DMS79 (cell line): ENCODE measurements at places on chromosomes 16 and 17.

GRCh38 chr16:74713876-74714275 is 13.2 kb upstream of the MLKL start:
- no peak for DNase-seq

- no peak for DNase-seq
Observed at GRCh38 chr16:85369741-85370528, 243.2 kb upstream of the GSE1 start.

DNA sequence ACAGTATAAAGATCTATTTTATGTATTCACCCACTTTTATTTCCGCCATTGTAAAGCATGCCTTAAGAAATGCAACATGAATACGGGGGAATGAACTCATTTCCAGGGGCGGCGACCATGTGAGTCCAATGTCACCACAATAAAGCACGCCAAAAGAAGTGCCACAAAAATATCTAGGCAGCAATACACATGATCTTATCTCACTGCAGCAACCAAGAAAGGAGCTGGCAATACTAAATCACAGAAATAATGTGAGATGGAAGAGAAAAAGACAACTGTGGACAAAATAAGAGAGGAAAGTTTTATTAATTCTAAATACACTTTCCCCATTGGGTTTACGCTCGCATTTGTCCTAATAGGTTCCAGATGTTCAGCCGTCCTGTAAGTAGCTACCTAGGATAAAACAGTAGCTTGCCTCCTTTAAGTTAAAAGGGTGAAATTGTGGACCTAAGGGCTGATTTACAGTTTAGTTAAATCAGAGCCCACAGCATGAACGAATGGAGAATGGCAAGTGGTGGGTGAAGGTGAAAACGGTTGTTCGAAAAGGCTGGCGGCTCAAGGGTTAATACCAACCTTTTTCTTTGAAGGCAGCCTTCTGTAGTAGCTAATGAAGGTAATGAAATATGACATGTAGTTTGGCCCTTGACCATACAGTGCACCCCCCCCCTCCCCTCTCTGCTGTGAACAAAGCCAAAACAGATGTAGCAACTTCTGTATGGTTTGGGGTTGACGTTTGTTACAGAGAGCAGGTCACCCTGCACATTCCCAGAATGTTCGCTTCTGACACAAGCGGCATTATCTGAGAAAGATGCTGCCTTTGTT is 504.2 kb upstream of the PSMD7 start:
- DNase-seq: no peak

DNA sequence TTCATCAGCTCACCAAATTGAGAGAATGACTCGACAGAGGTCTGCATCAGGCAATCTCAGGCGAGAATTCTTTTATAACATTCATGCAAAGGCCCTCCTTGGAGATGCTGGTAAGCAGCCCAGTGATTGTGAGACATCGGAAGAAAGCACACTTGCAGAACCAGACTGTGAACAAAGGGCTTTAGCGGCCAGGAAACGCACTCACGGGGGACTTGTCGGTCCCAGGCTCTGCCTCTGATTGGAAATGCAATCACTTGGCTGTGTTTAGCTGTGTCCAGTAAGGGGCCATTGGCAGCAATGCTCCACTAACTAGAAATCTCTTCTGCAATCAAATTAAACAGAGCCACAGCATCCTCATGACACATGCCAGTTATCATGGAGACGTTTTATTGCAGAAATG is 226.7 kb upstream of the CDH13 start:
- no peak for DNase-seq

- no peak for DNase-seq
Observed at GRCh38 chr17:13346996-13347762, 254.6 kb downstream of the HS3ST3A1 start.

DNA sequence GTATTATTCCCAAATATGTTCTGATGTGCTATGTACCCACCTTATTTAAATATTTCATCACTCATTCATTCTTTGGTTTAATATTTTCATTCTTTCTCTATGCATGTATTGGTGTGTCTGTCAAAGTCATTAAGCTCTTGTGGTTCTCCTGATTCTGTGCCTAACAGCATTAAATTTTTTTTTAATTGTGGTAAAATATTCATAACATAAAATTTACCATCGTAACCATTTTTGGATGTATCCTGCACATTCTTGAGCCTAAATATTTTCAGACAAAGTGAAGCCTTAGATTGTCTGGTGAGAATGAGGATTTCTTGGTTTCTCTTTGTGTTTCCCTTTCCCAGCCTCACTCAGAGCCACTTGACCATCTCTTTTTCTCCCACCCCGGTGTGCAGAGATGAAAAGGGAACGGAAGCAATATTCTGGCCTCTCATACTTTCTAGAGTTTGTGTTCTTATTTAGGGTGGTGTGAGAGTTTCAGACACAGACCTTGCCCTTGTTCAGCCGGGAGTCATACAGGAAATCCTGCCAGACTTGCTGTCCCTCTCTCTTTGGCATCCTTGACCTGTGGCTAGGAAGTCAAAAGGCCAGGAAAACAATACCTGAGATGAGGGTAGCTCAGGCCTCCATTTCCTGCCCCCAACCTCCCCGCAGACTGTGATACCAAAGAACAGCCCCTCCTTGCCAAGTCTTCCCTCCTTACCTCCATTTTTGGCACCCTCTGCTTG is 4.9 kb downstream of the CCL5 start:
- no peak for DNase-seq

- no peak for DNase-seq
Observed at GRCh38 chr16:74321356-74321755, 24.7 kb downstream of the PSMD7 start.

- no peak for DNase-seq
Observed at GRCh38 chr17:65586899-65587298, 25.5 kb upstream of the AXIN2 start.

GRCh38 chr16:75217389-75217851 is 1.4 kb upstream of the CTRB1 start:
- no peak for DNase-seq

DNA sequence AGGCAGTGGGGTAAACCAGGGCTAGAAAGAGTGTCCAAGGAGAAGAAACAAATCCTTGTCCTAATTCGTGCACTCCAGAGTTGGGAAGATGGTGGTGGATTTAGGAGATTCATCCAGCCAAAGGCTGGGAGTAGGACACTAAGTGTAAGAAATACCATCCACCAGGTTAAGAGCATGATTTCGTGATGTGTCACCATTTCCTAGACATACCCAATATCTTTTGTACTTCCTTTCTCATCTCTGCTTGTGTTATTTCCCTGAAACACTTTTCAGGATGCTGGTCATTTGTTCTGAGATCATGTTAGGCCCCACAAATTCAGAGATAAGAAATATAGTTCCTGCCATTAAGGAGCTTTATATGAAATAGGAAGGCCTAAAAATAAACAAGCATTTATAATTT is 106.3 kb upstream of the HLF start:
- DNase-seq: no peak

DNA sequence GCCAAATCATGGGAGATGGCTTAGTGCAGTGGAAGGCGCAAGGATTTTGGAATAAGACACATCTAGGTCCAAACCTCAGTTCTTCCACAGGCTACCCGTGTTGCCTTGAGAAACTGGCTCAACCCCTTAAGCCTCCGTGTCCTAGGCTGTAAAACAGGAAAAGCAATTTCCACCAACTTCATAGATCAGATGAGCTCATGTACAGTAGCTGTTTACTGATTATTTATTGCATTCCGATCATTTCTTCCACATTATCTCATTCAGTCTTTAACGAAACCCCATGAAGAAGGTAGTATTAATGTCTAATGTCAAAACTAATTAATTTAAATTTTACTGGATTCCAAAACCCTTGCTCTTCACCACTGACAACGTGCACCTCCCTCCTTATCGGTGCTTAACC is 231.6 kb downstream of the GRIN2A start:
- DNase-seq: no peak

- DNase-seq: no peak
Observed at GRCh38 chr16:86035906-86036305, 136.9 kb downstream of the IRF8 start.

- DNase-seq: no peak
Observed at GRCh38 chr16:1117176-1117900, 21.3 kb upstream of the C1QTNF8 start.

DNA sequence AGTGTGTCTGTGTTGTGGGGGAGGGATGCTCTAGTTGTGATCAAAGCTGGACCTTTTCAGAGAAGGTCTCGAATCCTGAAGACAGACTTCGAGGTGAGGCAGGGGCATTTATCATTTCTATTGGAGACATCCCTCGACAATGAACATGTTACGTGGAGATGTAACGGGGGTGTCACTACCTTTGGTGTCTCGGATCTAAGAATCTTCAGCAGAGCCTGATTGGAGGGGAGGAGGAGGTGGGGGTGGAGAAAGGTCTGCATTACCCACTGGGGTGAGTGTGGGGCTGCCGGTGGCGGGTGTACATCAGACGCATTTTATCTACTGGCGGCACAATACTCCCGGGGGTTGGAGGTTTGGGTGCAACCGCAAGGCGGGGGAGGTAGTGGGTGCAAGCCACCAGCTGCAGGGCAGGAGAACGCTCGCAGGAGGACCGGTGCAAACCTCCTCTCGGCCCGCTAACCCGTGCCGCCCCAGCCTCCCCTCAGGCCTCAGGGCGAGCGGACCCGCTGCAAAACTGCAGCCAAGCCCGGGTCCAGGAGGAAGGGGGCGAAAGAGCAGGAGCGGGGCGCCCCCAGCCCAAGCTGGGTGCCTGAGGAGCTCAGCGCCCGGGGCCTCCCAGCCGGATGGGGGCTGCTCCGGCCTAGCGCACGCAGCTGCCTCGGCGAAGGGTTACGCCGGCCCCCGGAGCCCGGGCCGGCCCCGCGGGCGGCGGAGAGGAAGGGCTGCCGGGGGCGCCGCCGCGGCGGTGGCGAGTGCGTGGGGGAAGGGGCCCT is 735 bp downstream of the ZNF652 start:
- DNase-seq: peak; percentile 36

- DNase-seq: no peak
Observed at GRCh38 chr17:6020376-6021010, 49.7 kb upstream of the WSCD1 start.

DNA sequence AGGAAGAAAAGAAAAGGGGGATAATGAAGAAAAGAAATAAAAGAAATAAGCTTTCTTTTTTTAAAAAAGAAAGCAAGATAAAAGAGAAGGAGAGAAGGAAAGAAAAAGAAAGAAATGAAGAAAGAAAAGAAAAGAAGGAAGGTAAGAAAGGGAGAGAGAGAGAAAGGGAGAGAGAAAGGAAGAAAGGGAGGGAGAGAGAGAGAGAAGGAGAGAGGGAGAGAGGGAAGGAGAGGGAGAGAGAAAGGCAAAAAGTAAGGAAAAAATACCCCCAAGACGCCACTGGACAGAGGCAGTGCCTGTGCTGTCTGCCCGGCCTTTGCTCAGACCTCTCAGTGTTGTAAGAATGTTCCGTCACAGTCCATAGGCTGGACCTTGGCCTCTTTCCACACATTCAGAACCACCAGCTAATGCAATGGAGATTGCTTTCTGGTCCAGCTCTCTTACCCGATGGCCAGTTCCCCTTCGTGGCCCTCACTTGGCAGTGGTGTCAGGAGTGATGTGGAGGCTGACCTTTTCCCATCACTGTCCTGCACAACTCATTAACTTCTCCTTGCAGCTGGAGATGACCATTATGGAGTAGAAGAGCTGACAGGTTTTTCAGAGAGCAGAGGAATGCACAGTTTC is 14.3 kb upstream of the HNF1B start:
- no peak for DNase-seq

DNA sequence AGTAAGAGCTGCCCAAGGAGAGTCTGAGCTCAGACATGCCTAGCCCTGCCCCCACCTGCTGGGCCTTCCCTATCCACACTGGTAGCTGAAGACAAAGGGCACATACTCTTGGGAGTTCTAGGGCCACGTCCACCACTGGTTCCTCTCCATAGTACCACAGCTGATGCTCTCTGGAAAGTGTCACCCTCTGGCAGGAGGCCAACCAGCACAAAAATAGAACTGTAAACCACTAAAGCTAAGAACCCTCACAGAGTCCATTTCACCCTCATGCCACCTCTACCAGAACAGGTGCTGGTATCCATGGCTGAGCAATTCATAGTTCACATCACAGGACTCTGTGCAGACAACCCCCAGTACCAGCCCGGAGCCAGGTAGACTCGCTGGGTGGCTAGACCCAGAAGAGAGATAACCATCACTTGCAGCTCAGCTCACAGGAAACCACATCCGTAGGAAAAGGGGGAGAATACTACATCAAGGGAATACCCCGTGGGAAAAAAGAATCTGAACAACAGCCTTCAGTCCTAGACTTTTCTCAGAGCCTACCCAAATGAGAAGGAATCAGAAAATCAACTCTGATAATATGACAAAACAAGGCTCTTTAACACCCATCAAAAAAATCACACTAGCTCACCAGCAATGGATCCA is 115.3 kb downstream of the CEP112 start:
- DNase-seq: no peak

DNA sequence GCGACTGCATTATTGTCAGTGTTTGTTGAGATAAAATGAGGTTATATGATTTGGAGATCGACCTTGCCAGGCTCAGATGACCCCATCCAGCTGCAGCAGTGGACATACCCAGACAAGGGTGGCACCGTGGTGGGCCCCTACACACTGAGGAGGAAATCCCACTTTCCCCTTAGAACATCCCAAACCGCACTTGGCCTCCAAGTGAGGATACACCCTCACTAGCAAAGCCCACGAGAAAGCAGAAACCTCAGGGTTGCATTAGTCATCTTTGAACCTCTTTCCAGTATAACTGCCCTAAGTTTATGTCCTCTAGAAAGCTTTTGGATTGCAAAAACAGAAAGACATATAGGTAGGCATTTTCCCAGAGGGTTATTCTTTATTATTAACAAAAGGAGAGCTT is 101.5 kb downstream of the CLEC16A start:
- DNase-seq: no peak

GRCh38 chr16:69448470-69449193 is 24.2 kb downstream of the CYB5B start:
- DNase-seq: peak; percentile 71
